ENCODE measurements at places on chromosomes 2 and 18.

DNA sequence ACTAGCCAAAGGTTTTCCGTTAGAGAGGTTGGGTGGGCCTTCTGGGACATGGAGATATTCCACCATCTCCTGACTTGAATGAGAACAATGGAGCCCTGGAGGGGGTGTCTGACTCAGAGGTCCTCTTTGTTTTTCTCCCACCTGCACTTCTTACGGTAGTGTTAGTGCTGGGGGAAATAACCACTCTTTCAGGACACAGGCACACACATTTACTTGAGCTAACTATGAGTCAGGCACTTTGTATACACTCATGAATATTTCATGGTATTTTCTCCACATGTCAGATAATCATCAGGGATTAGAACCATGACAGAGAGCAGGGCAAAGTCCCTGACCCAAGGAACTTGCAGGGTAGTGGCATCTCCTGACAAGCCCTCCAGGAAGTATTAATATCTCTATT is 439.1 kb downstream of the TSN start:
- no peak for DNase-seq

DNA sequence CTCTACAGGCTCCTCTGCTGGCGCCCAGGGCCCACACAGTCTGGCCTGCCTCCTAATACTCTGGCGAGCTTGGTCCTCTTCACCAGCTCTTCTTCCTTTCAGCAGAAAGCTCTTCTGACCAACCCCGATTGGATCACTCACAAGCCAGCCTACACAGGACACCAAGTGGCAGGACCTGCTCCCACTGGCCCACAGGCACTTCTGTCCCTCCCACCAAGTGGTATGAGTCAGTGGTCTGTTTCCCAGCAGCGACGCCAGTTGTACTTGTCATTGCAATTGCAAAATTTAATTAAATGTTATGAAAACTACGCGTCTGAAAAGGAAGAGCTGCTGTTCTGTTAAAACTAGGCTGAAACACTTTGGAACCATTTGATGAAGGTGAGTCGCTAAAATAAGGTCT is 46.7 kb downstream of the NDUFA10 start:
- DNase-seq: no peak

DNA sequence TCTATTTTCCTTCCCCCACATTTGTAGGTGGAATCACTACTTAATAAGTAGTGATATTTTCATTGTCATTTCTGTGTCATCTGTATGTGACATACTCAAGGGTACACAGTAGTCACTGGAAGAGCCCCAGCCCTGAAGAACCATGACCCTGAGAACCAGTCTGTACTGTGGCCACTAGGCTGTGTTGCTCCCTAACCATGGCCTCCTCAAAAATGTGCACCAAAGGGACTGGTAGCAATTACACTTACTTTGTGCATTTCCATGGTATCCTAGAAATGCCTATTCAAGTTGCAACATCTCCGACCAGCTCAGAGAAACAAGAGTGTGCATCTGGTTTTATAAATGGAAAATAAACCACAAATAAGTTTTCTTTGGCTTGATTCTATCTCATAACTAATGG is 155.1 kb downstream of the DOCK10 start:
- DNase-seq: peak; percentile 29

DNA sequence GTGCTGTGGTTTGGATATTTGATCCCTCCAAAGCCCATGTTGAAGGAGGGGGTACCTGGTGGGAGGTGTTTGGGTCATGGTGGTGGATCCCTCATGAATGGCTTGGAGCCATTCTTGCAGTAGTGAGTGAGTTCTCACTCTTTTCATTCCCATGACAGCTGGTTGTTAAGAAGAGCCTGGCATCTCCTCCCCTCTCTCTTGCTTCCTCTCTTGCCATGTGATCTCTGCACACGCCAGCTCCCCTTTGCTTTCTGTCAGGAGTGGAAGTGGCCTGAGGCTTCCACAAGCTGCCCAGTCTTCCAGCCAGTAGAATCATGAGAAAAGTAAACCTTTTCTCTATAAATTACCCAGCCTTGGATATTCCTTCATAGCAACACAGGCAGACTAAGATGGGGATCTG is 8.6 kb downstream of the ADD2 start:
- no peak for DNase-seq

DNA sequence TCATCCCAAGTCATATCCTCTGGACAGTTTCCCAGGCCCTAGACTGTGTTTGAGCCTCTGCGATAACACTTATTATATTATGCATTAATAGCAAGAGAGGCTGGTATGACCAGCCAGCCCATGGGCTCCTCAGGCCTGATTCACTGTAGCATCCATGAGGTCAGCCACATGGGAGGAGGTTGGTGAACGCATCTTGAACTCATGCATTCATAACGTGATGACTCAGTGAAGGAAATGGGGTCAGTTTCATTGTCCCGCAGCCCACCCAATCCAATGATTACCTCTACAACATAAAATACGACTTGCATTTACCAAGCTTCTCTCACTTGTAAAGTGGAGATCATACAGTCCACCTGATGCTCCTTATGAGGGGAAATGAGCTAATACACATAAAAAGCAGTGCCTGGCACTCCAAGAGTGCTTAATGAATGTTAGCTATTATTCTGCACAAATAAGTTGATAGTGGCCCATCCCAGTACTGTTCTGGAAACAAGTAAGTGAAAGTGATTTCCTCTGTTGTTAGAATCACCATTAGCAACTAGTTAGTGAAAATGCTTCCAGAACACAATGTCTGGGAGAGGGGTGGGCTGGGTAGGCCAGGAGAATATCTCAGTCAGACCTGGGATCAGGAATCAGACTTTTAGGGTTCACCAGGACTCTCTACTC is 46.1 kb upstream of the CELF4 start:
- DNase-seq: no peak

DNA sequence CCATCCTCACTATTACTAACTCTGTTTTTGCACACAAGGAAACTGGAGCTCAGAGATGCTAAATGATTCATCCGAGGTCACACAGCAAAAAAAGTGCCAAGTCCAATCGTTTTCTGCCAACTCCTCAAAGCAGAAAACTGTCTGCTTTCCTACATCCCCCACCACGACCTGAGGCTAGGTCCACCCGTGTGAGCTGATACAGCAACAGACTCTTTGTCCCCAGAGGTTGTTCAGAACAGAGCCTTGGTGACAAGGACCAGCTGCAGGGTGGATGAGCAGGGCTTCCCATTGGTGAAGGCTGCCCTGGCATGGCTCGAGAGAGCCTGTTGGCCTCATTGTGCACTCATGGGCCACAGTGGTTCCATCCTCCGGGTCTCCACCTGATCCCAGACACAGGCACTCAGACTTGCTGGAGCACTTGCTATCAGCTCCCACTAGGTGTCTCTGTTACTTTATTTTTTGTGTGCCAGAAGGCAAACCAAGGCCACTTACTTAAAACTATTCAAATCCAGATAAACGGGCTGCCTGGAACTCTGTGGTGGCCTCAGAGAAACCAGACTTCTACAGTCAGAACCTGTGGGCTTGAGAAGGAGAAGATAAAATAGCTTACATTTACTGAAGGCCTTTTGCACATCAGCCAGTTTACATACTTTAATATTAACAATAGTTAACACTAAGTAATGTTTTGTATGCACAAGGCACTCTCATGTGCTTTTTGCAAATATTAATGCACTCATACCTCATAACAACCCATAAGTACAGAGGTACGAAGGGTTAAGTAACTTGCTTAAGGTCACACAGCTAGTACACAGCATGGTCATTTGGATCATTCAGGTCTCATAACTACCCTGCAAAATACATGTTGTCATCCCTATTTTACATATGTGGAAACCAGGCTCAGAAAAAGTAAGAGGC is 62.9 kb upstream of the CTIF start:
- DNase-seq: peak; percentile 49

GRCh38 chr2:113124984-113125855 is 2.2 kb upstream of the IL1RN start:
- no peak for DNase-seq

DNA sequence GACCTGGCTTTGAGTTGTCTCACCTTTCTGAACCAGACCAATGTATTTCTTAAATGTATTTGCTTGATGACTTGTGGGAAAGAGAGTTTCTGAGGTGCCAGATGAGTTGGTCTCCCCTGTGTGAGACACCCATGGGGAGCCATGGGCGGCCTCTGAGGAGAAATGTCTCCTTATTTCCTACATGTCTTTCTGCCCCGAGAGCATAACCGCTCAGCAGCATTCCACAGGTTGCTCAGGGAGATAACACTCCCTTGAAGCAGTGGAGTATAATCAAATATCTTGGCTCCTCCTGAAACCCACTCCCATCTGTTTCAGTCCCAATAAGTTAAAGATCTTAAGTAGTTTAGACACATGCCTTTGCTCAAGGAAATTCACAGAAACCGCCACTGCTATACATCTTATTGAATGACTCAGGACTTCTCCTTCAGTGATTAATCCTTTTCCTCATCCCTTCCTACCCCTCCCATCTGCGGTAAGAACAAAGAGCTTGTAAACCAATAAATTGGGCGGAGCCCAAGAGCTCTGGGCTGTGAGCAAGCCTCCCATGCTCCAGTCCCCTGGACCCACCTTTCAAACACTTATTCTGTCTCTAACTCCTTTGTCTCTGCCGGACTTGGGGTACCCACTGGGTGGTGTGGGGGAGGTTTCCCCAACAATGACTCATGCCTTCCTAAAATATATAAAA is 285.5 kb upstream of the LRRTM4 start:
- DNase-seq: no peak

DNA sequence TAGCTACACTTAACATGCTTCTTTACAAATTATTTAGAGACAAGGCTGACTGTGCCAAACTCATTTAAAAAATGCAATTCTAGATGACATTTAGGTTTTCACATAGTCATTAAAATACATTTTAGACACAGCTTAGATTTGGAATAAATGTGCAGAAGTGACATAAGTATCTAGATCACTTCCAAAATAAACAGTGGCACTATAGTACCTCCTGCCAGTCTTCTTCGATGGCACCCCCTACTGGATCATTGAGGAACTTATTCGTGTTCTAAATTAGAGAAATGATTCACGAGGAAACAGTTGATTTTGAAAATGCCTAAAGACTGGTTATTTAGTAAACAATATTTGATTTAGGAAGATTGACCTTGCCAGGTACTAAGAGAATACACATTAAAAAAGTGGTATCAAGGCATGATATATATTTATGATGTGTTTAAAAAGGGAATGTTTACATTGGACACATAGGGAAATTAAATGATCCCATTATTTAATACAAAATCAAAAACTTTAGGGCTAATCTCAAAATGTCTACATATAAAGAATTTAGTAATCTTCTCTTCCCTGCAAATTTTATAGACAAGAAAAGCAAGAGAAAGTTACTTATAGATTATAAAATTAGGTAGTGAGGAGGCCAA is 323.9 kb downstream of the XIRP2 start:
- peak; percentile 63 for DNase-seq

DNA sequence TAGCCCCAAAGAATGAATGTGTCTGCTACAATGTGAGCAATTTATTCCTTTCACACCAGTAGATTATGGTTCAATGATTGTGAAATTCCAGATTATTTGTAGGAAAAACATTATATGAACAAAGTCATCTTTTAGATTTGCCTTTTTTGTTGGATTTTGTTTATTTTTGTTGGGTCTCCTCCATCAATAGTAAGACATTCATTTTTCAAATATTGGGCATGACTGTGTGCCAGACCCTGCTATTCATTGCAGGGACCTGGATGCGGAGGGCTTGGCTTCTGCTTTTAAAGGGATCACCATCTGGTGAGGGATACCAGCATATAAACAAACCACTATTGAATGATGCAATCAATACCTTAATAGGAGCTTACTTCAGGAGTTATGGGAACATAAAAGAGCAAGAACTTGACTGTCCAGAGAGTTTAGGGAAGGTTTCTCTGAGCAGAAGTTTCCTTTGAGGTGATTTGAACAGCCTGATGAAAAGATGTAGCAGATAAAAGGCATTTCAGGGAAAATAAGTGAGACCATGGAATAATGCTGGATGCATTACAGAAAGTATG is 486.7 kb downstream of the EPHA4 start:
- no peak for DNase-seq

DNA sequence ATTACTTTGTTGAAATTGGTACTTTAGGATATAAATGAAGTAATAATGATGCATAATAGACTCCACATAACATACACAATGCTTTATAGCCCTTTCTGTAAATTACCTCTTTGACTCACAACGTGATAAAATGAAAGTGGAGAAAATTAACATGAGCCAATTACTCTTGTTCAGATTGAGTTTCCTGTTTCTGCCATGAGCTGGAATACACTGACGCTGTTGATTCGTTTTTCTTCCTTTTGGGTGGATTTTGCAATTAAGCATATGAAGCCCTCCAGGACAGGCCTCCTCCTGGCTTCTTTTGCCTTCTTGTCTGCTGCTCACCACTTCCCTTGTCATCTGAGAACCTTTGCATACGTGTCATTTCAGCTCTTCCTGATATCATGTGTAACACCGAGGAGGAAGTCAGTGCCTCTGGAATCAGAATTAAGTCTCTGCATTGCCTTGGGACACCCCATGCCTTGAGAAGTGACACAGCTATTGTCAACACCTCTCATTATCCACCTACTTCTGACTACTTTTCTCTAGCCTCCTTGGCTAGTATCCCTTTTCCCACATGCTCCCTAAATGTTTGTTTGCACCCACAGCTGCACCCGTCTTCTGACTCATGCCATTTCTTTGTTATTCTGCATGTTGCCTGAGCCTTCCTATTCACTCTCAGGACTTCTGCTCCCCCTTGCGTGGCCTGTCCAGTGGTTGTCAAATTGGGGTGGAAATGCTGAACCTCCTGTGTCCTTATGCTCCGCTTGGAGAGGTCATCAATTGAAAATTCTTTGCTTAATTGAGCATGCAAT is 134.1 kb downstream of the FMNL2 start:
- peak; percentile 58 for DNase-seq

DNA sequence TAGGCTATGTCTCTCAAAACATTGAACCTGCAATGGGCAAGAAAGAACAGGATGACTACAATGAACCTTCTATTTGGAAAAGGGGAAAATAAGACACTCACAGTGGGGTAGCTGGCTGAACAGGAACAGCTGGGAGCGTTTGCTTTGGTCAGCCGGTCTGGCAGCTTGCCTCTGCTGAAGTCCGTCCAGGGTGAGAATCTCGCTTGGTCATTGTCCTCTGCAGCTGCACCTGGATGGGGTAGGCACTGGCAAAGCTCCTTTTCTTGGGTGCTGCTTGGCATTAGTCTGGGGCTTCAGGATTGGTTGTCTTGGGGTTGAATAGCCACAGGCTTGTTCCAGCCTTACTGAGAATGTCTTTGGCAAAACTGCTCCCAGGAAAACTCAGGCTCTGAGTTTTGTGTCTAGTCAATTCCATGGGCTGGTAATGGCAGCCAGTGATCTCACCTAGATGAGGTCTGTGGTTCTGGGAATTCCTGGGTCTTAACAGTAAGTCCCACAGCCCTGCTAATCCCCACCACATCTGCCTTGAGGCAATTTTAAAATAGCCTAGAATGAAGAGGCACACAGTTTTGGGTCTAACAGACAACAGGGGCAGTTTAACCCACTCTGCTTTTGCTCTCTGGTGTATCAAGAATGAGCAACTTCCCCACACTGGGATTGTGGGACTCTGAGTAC is 13.4 kb downstream of the NEDD4L start:
- DNase-seq: no peak

DNA sequence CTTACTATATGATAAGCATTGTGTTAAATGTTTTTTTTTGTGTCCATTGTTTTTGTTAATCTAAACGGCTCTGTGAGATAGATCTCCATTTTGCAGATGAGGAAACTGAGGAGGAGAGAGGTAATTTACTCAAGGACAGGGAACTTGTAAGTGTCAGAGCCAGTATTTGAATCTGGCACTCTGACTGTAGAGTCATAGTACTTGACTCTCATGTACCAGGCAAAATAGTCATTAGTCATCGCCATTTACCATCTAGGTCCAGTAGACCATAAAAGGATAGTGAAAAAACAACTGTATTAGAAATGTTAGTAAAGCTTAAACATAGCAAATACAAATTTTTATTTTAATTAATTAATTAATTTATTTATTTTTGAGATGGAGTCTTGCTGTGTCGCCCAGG is 4.8 kb downstream of the PSMD14 start:
- no peak for DNase-seq

Data from AML-193 (cell line).